ENCODE measurements at places on chromosomes 11 and 22.

DNA sequence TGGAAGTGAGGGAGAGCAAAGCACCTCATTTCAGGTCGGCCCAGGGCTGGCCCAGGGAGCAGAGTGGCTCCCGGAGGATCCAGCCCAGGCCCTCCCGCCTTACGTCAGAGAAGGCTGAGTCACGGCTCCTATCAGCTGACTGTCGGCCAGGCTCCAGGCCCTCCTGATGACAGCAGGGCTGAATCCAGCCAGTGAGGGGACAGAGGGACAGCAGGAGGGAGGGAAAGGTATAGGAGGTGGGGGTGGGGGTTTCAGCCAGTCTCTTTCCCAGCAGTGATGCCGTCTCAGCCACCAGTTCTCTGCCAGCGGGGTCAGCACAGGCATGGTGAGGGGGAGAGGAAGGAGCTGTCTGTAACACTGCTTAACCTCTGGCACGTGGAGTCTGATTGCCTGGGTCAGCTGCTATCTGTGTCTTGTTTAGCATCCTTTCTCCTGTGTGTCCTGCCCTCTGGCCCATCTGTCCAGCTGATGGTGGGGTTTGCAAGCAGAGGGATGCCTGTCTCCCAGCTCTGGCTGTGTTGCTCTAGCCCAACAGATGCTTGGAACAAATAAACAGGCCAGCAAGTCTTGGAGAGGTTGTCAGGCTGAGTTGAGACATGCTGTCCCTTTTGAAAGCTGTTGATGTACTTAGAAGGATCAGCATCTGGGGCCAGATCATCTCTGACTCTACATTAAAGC is 74.0 kb downstream of the ADAMTS15 start:
- DNase-seq: no peak

GRCh38 chr22:40108396-40108795 is 69.3 kb upstream of the TNRC6B start:
- no peak for DNase-seq

DNA sequence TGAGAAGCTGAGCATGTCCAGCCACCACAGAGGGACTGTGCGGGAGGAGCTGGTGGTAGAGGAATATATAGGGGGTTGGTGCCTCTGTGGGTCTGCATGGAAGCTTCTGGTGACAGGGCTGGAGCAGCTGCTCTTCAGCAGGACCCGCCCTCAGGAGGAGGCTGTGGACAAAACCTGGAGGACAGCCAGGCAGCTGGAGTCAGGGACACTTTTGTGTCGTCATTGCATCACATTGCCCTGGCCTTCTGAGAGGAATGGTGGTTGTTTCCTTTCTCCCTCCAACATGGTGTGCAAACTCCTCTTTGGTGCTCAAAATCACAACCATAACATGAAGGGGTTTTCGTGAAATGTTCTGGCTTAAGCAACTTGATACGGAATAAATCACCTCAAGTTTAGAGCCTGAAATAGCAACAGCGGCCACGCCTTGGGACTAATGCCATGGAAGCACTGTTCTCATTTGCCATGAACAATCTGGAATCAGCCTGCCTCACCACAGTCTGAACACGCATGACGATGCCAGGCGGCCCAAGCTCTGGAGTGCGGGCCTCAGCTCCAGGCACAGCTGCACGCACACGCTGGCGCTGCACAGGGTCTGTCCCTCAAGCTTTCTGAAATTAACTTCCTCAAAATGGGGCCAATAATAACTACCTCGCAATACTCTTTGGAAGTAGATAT is 17.1 kb upstream of the CSRP3 start:
- DNase-seq: no peak

- no peak for DNase-seq
Measured at GRCh38 chr11:73977856-73978519, 4.7 kb downstream of the UCP2 start.

- DNase-seq: no peak
Measured at GRCh38 chr11:82724026-82724425, 9.6 kb downstream of the FAM181B start.

GRCh38 chr11:104152941-104153505 is 10.9 kb downstream of the PDGFD start:
- no peak for DNase-seq

DNA sequence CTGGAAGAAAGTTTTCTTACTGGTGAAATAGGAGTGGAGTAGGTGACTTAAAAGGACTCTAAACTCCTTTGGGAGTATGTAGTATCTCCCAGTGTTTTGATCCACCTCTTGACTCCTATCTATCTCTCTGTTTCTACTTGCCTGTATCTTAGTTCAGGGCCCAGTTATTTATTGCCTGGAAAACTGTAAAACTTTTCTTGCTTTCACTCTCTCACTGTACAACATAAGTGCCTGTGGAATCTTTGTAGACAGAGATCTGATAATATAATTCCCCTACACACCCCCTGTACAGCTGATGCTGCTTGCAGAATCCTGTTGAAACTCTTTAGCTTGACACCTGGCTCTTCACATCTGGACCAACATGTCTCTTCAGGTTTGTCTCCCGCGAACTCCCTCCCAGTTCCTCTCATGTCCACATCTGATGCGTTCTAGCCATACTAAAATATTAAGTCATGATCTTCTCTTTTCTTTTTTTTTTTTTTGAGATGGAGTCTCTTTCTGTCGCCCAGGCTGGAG is 26.5 kb upstream of the SESN3 start:
- no peak for DNase-seq

GRCh38 chr11:88814076-88814475 is 251.7 kb downstream of the GRM5 start:
- no peak for DNase-seq

- DNase-seq: no peak
Measured at GRCh38 chr11:105548359-105548758, 61.5 kb upstream of the GRIA4 start.

- no peak for DNase-seq
Measured at GRCh38 chr11:45062974-45063635, 83.3 kb upstream of the PRDM11 start.

- no peak for DNase-seq
Measured at GRCh38 chr11:11946180-11946579, 62.2 kb downstream of the DKK3 start.

DNA sequence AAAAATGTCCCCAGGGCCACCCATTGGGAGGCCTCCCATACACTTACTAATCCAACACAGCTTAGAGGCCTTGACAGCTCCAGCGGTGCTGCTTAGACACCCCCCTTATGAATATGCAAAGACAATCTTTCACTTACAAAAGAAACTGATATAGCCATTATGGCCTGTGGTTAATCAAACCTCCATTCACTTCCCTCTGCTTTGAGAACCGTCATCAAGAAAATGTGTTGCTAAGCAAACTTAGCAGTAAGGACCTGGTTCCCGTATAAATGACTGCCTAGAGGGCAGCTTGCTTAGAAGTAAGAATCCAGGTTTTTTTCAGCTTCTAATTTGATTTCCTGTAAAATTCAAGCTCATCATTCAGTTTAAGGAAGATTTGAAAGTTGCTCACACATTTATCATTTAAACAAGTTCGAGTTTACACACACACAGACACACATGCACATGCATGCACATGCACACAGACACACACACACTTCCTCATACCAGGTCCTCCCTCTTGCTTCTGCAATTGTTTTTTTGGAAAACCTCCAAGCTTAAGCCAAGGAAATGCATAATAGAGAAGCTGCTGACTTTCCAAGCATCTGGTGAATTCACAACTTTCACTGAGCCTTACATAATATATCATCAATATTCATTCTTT is 137.7 kb upstream of the BLID start:
- DNase-seq: no peak

DNA sequence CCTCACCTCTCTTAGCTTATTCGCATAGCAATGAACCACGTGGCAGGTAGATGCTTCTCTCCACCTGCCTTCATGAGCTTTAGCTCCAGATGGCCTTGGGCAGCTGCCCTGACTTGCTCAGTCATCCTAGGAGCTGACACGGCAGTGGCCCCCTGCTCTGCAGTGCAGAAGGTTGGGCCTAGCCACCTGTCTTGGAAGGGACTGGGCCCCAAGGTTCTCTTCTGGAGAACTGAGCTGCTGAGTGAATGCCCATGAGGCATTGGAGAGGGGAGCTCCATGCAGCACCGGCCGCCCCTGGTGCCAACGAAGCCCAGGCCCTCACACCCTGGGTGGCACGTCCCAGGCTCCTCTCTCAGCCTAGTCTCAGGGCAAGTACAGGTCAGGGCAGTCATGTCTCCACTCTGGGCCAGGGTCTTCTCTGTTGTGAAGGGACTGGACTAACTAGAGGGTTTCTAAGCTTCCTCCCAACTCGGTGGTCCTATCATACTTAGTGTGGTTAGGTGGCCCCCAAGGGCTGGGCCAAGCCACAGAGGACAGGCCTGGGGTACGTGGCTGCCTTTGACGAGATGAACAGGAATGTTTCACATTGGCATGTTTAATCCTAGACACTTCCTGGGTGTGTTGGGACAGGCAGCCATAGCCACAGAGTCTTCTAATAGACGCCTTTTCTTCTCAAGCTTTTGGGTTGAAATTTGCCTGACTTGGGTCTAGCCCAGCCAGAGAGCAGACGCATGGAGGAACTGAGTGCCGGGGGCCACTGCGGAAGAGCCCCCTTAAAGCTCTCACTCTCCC is 47.9 kb downstream of the ALX4 start:
- DNase-seq: no peak

DNA sequence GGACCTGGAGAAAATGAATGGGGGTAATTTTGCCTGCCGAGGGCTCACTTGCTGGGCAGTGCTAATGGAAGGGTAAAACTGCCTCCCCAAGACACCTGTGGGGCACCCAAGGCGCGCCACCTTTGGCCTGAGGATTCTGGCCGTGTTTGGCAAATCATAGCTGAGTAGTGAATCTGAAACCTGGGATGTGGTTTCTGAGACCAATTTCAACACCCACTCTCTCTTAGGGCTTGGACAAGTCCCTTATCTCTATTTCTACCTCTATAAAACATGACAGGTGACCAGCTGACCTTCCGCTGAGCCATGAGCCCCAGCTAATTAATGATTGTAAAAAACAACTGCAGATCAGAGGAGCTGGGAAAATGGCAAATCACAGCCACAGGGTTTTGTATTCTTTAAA is 1.5 kb upstream of the PACSIN3 start:
- no peak for DNase-seq

- DNase-seq: no peak
Measured at GRCh38 chr11:74909812-74910211, 39.1 kb downstream of the XRRA1 start.

DNA sequence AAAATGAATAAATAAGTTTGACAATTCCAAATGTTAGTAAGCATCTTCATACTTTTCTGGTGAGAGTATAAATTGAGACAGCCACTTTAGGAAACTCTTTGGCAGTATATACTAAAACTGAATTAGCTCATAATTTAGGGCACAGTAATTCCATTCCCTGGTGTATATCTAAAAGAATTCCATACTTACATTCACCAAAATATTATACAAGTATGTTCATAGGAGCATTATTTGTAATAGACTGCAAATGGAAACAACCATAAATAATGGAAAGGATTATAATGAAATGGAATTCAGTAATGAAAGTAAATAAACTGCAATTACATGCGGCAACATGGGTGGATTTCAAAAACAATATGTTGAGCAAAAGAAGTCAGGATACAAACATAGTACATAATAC is 315.8 kb upstream of the LRRC4C start:
- DNase-seq: no peak
